Neural crest cell (in vitro differentiated cells): ENCODE measurements at places on chromosomes 1 and 21. TPM values are rescaled to one million over a fixed set of nuclear protein-coding genes. Genes with fewer than 3 reads are reported as not detected.
A peak's percentile ranks its signal among the peaks of the same experiment; 100 is the strongest.

- no peak for DNase-seq
These were observed 120.3 kb upstream of the TMPRSS2 start for GRCh38 chr21:41628256-41628655.

DNA sequence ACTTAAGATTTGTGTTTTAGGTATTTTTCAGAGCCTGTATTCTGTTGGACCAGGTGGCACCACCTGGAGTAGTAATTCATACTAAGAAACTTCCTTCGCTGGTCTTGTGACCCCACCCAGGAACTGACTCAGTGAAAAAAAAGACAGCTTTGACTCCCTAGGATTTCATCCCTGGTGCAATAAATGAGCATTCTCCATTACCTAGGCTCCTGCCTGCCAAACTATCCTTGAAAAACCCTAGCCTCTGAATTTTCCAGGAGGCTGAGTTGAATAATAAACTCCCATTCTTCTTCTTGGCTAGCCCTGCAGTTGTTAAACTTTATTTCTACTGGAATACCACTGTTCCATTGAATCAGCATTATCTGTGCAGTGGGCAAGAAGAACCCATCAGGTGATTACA, 10.6 kb upstream of the RGS18 start:
- no peak for DNase-seq

Gene EFNA1
- 0.50 and 0.77 TPM in 2 replicates for total RNA-seq

DNA sequence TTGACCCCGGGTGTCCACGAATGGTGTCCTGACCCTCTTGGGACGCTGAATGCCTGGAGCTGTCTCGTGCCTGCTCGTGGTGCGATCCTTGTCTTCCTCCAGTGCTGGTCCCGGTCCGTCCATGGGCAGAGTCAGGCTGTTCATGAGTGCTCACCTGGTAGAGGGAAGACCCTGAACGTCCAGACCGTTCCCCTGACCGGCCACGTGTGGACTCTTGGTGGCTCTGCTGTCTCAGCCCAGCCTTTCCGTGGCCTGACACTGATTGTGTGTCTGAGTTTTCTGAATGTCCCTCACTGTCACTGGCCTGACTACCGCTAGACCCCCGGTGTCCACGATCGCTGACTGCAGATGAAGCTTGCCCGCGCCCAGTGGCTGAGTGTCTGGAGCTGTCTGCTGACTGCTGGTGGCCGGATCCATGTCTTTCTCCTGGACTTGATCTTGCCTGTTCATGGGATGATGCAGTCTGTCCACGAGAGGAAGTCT, 11.7 kb downstream of the FLG start:
- DNase-seq: no peak

Gene DSCAM
- total RNA-seq: 0.19 and 0.23 TPM in 2 replicates

DNA sequence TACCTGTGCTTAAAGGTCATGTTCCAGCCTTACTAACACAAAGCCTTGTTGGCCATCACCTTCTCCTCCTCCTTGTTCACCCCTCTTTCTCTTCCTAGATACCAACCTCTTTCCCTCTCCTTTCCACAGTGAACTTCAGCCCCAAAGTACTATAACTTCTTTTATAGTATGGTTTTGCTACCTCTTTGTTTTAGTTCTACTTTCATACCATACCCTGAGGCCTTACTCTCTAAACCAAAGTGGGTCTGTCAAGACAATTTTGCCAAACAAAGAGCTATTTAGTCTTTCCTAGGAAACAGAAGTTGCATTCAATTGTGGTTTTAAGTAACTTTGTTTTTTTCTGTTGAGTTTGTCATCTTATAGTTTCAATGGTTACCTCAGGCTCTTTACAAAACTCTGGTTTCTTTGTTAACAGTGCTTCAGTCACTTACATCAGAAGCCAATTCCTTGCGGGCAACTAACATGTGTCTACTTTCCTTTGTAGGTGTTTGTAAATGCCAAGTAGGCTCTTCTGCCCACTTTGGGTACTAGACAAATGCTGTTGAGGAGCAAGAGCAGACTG, 623.9 kb upstream of the PKN2 start:
- DNase-seq: no peak

GRCh38 chr1:13769212-13769611, 69.2 kb downstream of the PRDM2 start:
- no peak for DNase-seq

Gene NHLH1
- 10.0 and 10.6 TPM in 2 replicates for total RNA-seq

- DNase-seq: no peak
These were observed 55.9 kb upstream of the BTG3 start for GRCh38 chr21:17668479-17669140.

DNA sequence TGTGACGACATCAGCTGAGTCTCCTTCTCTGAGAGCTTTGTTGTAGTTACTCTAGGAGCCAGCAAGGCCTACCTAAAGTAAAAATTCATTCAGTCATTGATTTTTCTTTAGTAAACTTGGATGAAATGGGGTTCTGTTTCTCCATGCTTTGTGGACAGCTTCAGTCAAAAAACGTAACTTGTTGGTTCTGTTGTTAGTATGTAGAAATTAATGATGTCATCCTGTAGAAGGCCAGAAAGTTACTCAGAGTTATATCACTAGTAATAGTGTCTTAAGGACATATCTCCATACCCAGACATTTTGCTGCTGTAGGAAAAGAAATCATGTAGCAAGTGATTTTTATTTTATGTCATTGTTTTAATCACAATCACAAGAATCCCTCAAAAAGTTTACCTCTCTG, 43.0 kb downstream of the KDM1A start:
- DNase-seq: no peak

GRCh38 chr1:67460676-67461500, 30.7 kb upstream of the SERBP1 start:
- no peak for DNase-seq

Gene ITSN1
- total RNA-seq: 62.7 and 66.5 TPM in 2 replicates

DNA sequence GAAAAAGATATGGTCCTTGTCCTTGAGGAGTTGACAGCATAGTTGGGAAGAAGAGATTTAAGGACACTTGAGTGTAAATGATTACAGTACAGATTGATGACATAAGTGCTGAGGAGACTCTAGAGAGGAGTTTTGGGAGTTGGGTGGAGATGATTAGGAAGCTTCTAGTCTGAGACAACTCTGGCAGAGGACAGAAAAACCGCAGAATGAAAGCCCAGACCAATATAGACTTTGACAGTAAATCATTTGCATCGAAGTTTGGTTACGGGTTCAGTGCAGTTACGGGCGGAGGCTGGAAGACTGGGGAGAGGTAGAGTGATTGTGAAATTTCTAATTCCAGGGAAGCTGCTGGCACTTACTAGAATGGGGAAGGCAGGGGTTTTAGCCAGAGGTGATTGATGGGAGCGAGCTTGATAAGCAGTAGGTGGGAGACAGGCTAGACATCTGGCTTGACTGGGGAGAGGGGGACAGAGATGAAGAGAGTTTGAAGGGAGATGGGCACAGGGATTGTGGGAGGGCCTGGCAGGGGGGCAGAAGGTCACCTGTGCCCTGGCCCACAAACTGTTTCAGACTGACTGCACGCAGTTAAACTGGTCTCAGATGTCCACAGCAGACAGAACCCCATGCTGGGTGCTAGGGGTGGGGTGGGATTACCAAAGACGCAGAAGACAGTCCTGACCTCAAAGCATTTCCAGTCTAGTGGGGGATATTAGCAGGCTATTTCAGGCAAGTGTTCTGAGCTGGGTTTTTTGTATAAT, 20.1 kb downstream of the SH2D2A start:
- DNase-seq: no peak

DNA sequence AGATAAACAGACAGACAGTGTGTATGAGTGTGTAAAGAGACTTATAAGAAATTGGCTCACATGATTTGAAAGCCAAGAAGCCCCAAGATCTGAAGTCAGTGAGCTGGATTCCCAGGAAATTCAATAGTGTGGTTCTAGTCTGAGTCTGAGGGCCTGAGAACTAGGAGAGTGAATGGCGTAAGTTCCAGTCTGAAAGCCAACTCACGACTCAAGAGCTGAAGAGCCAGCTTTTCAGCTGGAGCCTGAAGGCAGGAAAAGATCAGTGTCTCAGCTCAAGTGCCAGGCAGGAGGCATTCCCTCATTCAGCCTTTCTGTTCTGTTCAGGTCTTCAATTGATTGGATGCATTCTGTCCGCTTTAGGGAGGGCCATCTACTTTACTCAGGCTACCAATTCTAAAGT, 257.2 kb downstream of the PLPP3 start:
- DNase-seq: no peak

Gene YRDC
- total RNA-seq: 17.0 and 17.6 TPM in 2 replicates

Gene PTAFR
- total RNA-seq: 0.25 and 0.28 TPM in 2 replicates

Gene TTC22
- not detected in 2 replicates for total RNA-seq

GRCh38 chr1:78339490-78339889, 151.3 kb upstream of the PTGFR start:
- DNase-seq: no peak

Gene SPAG17
- total RNA-seq: 1.5 and 1.6 TPM in 2 replicates

- DNase-seq: no peak
These were observed 2.6 kb downstream of the CHD1L start for GRCh38 chr1:147245129-147245528.

- DNase-seq: no peak
These were observed 9.3 kb downstream of the CDC14A start for GRCh38 chr1:100361511-100362089.

Gene TMEM52
- total RNA-seq: 3.7 and 4.6 TPM in 2 replicates

Gene CCDC185
- total RNA-seq: not detected in 2 replicates

Gene C1orf115
- 0.75 and 0.77 TPM in 2 replicates for total RNA-seq

- no peak for DNase-seq
These were observed 26.6 kb upstream of the GPR153 start for GRCh38 chr1:6287431-6287886.

Gene YOD1
- total RNA-seq: 15.2 and 16.6 TPM in 2 replicates

DNA sequence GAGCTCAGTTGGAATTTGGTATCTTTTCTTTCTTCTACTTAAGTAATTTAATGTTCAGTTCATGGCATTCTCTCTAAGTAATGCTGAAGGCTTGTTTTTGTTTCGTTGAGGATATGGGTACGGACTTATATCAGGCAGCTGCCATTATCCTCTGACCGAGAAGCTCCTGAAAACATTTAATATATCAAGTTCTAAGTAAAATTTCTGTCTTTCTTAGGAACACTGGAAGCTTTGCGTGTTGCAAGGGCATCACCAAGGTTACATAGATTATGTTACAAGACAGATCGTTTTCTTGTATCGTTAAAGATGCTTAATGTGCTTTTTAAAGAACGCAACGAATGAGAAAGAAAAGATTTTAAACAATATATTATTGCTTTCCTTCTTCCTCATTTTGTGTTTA, 1.0 kb upstream of the GALNT2 start:
- DNase-seq: no peak

Gene IGSF3
- 27.2 TPM in 2 replicates for total RNA-seq

Gene DNAJC28
- 2.4 and 2.7 TPM in 2 replicates for total RNA-seq

GRCh38 chr21:34886240-34887104, 162.6 kb downstream of the RUNX1 start:
- peak; percentile 24 for DNase-seq

DNA sequence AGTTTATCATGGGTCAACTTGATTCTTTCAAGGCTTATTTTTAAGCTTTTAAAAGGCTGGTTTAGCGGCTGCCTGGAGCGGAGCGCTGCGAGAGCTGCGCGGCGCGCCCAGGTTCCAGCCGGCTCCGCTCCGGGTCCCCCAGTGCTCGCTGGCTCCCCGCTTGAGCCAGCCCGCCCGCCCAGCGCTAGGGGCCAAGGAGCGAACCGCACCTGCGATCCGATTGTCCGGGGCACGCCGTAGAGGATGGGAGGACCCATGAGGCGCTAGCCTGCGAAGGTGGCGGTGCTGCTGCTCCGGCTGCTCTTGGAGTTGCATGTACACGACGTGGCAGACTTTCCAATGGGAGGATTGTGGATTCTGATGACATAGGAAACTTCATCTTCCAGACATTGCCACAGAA, 9.9 kb upstream of the CFHR4 start:
- peak; percentile 2 for DNase-seq

DNA sequence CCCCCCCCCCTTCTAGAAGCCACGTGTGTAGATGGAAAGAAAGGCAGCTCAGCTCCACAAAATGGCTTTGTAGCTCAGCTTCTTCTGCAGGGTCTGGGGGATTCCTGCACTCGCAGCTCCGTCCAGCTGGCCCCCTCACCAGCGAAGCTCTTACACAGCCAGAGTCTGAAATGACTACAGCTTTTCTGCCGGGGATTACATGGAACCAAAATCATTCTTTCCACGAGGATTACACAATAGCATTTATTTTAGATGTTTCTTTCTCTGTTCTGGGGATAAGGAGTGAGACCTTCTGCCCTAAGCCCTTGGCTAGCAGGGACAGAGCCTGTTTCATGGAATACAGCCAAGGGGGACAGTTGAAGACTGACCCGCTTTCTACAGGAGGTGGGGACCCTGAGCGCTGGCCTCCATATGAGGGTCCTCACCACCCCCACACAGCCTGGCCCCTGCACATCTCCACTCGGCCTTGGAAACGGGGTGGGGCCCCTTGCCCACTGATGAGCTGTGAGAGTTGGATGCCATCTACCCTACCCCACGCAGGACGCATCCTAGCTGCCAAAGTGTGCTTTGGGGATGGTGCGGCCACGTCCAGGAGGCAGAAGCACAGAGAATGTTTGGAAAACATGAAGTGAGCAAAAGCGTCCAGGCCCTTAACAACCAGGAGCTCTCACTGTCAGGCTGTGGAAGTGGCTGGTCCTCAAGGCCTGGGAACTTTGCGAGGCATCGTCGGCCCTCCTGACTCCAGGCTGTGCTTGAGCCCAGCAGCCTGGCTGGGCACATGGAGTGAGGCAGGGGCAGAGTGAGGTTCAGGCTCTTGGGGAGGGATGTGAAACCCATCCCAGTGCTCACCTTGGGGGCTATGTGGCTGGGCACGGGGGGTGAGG, 14.5 kb downstream of the ACTRT2 start:
- DNase-seq: no peak

- DNase-seq: no peak
These were observed 40.5 kb upstream of the FHAD1 start for GRCh38 chr1:15206418-15207030.

GRCh38 chr1:163069142-163069541, at the start of gene RGS4:
RGS4 (plus strand) TSS chr1:163069361; CDS start chr1:163069485, 124 bp downstream.
- peak; percentile 55 for DNase-seq

Gene LEFTY2
- total RNA-seq: not detected in 2 replicates

DNA sequence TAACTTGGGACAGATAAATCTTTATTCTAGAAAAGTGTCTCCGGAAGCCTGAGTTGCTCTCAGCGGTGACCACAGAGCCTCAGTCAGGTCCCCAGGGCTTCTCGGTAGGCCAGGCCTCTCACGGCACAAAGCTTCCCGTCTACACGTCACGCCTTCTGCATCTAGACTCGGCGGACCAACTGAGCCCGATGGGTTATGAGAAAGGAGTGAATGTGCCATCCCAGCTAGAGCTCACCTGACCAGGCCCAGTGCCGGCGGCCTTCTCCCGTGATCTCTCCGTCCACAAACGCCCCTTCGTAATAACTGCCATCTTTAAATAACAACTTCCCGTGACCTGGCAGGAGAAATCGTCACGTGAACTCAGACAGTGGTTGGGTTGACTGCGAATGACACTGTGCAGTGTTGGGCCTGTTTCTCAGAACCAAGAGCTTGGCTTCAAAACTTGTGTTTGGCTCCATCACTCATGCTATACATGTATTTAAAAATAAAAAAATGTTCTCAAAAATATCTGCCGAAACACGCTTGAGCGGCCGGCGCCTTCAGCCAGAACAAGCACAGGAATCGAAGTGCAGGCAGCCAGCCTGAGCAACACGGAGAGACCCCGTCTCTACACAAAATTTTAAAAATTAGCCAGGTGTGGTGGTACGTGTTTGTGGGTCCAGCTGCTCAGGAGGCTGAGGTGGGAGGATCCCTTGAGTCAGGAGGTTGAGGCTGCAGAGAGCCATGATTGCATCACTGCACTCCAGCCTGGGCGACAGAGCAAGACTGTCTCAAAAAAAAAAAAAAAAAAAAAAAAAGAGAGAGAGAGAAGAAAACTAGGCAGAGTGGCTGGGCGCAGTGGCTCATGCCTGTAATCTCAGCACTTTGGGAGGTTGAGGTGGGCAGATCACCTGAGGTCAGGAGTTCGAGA, 3.1 kb downstream of the MORN1 start:
- no peak for DNase-seq

- DNase-seq: no peak
These were observed 33.6 kb upstream of the CAMSAP2 start for GRCh38 chr1:200704986-200705500.

GRCh38 chr1:205983925-205984725, 19.1 kb downstream of the RAB7B start:
- DNase-seq: peak; percentile 46
